ENCODE measurements at places on chromosomes 13 and 19.

GRCh38 chr13:99605420-99606323 is 104.4 kb downstream of the TM9SF2 start:
- H3K4me1 ChIP-seq, result peaks cover 7% of the 10 kb centered on the region
- H3K27ac ChIP-seq, result peak overlapping the region; percentile 88
- H3K36me3 ChIP-seq, result peaks cover 3% of the 10 kb centered on the region
- peak; percentile 19 for DNase-seq
- peak overlapping the region; percentile 80 for H3K4me3 ChIP-seq

DNA sequence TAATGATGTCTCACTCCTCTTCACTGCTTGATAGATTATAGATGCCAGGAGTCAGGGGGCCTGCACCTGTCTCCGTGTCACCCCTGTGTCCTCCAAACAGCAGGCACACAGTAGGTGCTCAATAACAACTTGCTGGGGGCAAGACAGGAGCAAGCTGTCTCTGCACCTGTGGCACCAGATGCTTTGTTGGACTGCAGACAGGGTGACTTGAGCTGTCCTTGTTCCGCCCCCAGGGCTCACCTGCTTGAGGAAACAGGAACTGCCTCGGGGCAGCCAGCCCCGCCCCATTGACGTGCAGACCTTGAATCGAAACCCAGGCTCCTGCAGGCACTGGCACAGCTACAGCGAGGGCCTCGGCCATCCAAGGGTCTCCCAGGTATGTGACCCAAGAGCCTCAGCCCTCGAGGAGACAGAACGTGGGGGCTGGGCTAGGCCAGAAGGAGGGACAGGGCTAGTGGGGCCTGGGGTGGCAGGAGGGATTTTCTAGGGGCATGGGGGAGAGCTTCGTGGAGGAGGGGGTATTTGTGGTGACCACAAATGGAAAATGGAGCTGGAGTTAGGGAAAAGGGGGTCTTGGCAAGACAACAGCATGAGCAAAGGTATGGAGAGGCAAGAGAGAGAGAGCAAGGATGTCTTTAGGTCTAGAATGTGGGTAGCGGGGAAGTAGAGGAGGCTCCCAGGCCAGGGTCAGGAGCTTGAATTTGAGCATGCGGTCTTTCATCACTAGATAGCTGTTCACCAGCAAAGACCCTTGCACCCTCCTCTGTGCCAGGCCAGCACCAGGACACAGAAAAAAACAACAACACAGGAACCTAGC is at the start of gene HSH2D:
Gene HSH2D, plus strand, starts transcription at position 287 of the 817 bp plus-strand sequence. CDS start 5,066 bp downstream, outside the sequence.
- peak within 1 kb of the TSS; percentile 71 for H3K27ac ChIP-seq
- peaks cover 6% of the 10 kb centered on the region for H3K4me1 ChIP-seq
- H3K27me3 ChIP-seq, result no peaks in the 10 kb centered on the region
- peak within 1 kb of the TSS; percentile 31 for H3K4me3 ChIP-seq

DNA sequence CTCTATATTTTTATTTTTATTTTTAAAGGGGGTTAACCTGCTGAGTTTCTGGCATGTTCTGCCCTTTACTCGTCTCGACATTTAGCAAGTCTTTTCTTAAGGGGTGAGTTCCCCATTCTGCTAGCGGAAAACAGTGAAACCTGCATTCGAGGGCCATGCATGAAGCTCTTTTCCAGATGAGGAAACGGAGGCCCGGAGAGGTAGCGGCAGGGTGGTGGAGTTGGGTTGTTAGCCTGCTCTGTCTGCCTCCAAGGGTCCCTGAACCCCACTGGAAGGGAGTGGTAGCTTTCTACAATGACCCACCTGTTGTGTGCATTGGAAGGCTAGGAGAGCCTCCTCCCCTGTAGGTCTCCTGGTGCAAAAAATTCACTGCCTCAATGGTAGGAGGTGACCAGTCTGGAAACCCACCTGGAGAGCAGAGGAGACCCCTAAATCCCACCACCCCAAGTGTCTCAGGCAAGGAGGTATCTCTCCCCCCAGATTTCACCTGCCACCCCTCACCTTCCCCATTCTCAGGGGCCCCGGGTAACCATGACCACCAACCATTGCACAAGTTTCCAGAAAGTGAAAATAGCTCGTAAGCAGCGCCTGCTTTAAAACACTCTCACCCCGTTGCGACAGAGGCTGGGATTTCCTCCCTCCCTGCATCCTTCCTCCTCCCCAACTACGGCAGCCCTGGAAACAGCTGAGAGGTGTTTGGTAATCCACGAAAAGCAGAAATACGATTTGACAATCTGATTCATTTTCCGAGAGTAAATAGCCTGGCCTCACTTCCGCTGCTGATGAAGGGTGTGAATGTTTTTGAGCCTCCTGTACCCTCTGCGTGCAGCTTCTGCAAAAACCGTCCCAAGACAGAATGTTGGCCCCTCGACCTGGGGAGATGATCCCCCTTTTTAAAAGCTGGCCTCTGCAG is 3.5 kb downstream of the KLF2 start:
- no peak overlapping the region for H3K4me3 ChIP-seq
- peaks cover 58% of the 10 kb centered on the region for H3K27me3 ChIP-seq
- DNase-seq, result no peak
- no peak overlapping the region for H3K27ac ChIP-seq
- peaks cover 7% of the 10 kb centered on the region for H3K4me1 ChIP-seq

DNA sequence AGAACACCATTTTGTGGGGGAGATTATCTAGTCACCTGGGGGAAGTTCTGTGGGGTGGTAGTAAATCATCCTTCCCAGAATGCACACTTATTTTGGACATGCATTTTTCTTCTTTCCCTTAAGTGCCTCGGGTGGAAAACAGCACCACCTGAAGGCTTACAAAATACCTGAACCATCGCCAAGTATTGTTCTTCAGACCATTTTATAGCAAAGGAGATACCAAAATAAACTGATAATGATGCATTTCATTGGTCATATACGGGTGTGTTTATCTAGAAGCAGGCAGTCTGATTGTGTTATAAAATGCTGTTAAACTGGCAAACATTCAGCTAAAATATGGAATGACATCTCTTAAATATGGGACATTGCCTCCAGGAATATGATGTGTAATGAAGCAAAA is 1034.7 kb downstream of the SLITRK1 start:
- H3K27me3 ChIP-seq, result peaks cover under 1% of the 10 kb centered on the region
- no peaks in the 10 kb centered on the region for H3K36me3 ChIP-seq
- DNase-seq, result no peak
- H3K4me3 ChIP-seq, result no peak overlapping the region
- H3K4me1 ChIP-seq, result no peaks in the 10 kb centered on the region

DNA sequence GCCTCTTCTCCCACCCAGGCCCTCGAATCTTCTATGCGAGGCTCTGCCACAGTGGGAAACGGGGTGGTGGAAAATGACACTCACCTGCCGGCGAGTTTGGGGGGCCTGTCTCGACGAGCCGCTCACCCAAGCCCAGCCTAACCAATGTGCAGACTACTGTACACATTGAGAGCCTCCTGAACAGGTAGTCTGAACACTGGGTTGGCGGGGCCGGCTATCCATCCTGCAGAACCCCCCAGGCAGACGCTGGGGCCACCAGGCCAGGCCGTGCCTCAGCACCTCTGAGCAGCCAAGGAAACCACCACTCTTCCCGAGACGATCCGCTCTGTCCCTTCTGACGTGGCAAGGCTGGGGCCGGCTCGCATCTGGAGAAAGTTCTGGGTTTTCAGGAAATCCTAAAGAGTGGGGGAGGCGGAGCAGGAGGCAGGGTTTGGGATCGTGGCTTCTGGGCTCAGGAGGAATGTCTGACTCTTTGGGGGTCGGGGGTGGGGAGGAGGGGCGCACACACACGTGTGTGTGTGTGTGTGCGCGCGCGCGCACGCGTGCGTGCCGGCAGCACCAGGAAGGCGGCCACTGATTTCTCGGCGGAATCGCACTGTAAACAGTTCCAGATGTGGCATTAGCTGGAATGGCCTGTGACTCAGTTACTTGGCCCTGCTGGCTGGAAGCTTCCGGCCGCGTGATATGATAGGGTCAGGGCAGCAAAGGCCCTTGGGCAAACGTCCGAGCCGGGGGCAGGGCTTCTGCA is 18.5 kb downstream of the TMED1 start:
- peak overlapping the region; percentile 81 for H3K27ac ChIP-seq
- no peak for DNase-seq
- no peaks in the 10 kb centered on the region for H3K27me3 ChIP-seq
- no peak overlapping the region for H3K4me3 ChIP-seq
- H3K4me1 ChIP-seq, result no peaks in the 10 kb centered on the region
